ENCODE measurements at places on chromosomes 2 and 18. TPM values are rescaled to one million over a fixed set of nuclear protein-coding genes. Genes with fewer than 3 reads are reported as not detected.

C1GALT1C1L gene
- not detected for total RNA-seq

RAB27B gene
- total RNA-seq: not detected

VAMP8 gene
- 6.2 TPM for total RNA-seq

NDUFAF7 gene
- total RNA-seq: 13.0 TPM

CASP10 gene
- 59.7 TPM for total RNA-seq

LOXL3 gene
- total RNA-seq: 1.8 TPM

EML6 gene
- total RNA-seq: 0.13 TPM

PARD6G gene
- 25.0 TPM for total RNA-seq

MC2R gene
- not detected for total RNA-seq

SEMA4C gene
- 20.6 TPM for total RNA-seq

PIK3C3 gene
- 22.5 TPM for total RNA-seq

KLHL41 gene
- 0.13 TPM for total RNA-seq

UGT1A8 gene
- total RNA-seq: not detected

UCN gene
- 0.44 TPM for total RNA-seq

MROH2A gene
- total RNA-seq: not detected

CLIP4 gene
- total RNA-seq: 26.7 TPM

PXDN gene
- 415 TPM for total RNA-seq

GLS gene
- 421 TPM for total RNA-seq

RTP5 gene
- total RNA-seq: not detected

C2orf74 gene
- 6.3 TPM for total RNA-seq

RAB1A gene
- 59.4 TPM for total RNA-seq

GPR39 gene
- total RNA-seq: 0.31 TPM
